HTR-8/SVneo (cell line): ENCODE measurements at places on chromosomes 11 and 22.
A peak's percentile ranks its signal among the peaks of the same experiment; 100 is the strongest.

- DNase-seq: no peak
Measured at GRCh38 chr22:48887394-48888332, 940.0 kb downstream of the BRD1 start.

DNA sequence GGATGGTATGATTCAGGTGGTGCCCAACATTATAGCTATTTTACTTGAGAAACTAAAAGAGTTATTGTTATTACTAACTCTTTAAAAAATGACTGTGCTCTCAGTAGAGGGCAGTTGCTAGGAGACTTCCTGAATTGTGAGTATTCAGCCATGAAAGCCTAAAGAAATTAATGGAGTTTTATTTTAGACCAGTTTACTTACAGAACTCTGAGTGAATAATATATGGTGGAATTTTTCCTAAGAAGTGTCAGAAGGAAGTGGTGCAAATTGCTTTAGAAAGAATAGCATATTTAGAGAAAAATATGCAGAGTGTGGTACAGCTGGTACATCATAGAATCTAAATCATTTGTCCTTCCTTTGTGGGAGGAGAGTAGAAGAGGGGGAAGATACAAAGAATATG lies 689.9 kb upstream of the CCDC90B start:
- DNase-seq: no peak

GRCh38 chr22:23715806-23716375 lies 25.1 kb downstream of the RGL4 start:
- no peak for DNase-seq

GRCh38 chr11:46692450-46692849 lies 8.0 kb downstream of the ARHGAP1 start:
- no peak for DNase-seq

DNA sequence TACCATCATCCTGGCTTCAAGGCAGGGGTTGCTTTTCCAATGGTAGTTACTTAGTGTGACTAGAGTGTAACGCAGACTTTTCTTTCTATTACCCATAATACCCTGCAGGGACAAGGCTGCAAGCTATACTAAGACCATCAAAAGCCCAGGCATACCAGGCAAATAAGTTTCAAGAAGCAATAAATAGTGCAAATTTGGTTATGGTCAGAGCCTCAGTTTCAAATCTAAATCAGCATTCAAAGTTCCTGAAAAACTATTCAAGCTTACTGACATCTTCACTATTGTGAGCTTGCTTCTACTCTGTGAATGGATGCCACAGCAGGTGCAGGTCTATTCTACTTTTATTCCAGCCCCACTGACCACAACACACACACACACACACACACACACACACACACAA lies 2.5 kb upstream of the HBB start:
- no peak for DNase-seq

DNA sequence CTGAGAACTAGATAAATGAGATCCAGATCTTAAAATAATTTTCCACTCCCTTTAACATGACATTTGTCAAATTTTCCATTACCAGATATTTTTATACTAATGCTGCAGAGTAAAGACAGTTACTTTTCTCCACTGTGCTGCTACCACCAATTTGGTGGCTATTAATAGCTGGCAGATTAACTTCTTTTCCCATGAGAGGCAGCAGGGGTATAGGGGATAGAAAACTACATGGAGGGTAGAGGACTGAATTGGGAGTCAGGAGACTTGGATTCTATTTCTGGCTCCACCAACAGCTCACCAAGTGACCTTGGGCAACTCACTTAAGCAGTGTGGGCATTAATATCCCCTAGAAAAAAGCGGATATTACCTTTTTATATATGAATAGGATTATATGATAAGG lies 69.2 kb downstream of the KIF18A start:
- no peak for DNase-seq

DNA sequence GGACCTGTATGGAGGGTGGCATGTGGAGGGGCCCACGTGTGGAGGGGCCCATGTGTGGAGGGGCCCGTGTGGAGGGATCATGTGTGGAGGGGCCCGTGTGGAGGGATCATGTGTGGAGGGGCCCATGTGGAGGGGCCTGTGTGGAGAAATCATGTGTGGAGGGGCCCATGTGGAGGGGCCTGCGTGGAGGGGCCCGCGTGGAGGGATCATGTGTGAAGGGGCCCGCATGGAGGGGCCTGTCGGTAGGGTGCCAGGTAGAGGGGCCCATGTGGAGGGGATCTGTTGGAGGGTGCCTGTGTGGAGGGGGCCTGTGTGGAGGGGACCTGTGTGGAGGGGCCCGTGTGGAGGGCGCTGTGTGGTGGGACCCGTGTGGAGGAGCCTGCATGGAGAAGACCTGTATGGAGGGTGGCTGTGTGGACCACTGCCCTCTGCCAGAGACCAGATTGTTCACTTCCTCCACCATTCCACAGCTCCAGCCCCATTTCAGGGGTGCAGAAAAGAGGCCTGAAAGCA lies 47.0 kb downstream of the IGLL5 start:
- DNase-seq: no peak

- no peak for DNase-seq
Measured at GRCh38 chr11:35218956-35219355, 80.0 kb downstream of the CD44 start.

GRCh38 chr11:69651834-69652620 lies 11.1 kb downstream of the CCND1 start:
- DNase-seq: no peak

GRCh38 chr11:88295028-88295427 lies 42.5 kb downstream of the CTSC start:
- no peak for DNase-seq

DNA sequence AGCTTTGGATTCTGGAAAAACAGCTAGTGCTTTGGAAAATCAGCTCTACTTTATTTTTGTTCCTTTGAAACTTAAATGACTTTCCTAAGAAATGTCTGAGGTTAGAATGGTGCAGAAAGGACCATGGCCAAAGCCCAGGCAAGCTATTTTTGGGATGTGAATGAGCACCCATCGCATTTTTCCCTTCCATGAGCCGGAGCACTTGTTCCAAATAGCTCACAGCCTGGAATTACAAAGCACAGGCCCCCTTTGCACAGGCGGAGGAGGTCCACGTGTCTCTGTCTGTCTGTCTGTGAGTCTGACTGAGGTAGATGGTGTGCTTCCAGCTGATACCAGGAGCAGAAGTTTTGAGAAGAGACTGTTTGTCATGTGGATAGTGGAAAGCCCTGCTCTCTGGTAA lies 50.7 kb downstream of the MICAL2 start:
- DNase-seq: no peak

DNA sequence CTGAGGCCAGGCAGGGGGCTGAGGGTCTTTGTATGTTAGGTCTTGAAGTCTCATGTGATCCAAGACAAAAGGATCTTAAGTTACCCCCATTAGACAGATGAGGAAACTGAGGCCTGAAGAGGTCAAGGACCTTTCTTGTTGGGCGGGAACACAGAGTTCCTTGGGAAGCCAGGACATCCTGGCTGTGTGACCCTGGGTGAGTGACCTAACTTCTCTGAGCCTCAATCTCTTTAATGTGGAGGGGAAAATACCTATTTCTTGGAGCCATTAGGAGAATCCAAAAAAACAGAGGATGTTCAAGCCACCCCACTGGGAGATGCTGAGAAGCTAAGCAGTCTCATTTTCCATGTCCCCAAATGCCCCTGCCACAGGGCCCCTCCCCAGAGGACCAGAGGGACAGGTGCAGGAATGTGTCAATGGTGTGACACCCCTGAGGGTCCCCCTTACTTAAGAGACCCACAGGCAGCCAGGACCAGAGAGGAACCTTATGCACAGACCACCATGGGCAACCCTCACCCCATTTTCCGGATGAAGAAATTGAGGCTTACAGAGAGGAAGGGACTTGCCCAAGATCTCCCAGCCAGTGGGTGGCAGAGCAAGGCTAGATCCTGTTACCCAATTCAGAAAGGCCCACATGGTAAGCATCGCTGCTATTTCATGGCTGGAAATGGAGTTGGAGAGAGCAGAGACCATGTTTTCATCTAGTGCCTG lies 8.0 kb downstream of the RAC2 start:
- no peak for DNase-seq

GRCh38 chr22:41028841-41029240 lies 63.6 kb upstream of the EP300 start:
- peak; percentile 62 for DNase-seq

DNA sequence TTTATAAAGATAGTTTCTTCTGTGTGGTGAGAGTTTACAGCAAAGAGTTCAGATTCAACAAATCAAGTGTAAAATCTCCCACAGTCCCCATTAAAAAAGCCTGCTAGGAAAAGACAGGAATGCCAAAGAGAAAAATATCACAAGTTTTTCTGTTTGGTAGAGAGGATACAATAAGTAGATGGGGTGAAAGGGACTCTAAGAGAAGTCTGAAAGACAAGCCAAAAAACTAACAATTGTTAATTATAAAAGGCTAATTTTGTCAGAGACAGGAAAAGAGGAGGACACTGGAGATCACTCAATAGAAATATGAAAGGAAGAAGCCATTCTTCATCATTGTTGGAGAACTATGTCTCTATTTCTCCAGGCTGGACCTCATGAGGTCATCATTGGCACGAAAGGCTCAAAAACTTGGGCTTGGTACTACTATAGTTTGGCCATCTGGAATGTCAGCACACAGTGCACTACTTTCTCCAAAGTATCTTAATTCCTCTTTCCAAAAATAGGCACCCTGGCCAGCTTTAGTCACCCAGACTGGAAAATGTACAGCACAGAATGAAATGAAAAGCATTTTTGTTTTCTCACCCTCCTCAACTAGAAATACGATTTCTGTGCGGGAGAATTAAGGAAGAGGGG lies 531 bp upstream of the SOX6 start:
- DNase-seq: no peak

- DNase-seq: no peak
Measured at GRCh38 chr11:79139900-79140299, 300.9 kb downstream of the TENM4 start.

- DNase-seq: no peak
Measured at GRCh38 chr22:48045369-48045768, 1282.9 kb downstream of the TBC1D22A start.

DNA sequence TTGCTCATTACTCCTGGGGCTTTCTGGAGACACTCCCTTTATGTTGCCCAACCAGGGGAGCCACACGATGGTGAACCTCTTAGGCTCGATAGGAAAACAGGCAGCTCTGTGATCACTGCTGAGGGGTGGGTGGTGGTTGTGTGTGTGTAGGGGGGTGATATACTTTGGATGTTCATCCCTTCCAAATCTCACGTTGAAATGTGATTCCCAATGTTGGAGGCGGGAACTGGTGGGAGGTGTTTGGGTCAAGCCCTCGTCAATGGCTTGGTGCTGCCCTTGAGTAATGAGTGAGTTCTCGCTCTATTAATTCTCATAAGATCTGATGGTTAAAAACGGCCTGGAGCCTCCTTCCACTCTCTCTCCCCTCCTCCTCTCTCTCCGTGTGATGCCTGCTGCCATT lies 204.0 kb upstream of the B3GAT1 start:
- DNase-seq: no peak

- DNase-seq: no peak
Measured at GRCh38 chr22:19042285-19043120, 79.7 kb downstream of the DGCR2 start.

- no peak for DNase-seq
Measured at GRCh38 chr11:17538731-17539130, 5.5 kb downstream of the USH1C start.

- no peak for DNase-seq
Measured at GRCh38 chr11:102396708-102397563, 49.9 kb downstream of the BIRC2 start.

GRCh38 chr11:78039919-78040671 lies 17.0 kb upstream of the KCTD14 start:
- peak; percentile 90 for DNase-seq

GRCh38 chr11:41947392-41947791 lies 487.9 kb upstream of the LRRC4C start:
- DNase-seq: no peak

DNA sequence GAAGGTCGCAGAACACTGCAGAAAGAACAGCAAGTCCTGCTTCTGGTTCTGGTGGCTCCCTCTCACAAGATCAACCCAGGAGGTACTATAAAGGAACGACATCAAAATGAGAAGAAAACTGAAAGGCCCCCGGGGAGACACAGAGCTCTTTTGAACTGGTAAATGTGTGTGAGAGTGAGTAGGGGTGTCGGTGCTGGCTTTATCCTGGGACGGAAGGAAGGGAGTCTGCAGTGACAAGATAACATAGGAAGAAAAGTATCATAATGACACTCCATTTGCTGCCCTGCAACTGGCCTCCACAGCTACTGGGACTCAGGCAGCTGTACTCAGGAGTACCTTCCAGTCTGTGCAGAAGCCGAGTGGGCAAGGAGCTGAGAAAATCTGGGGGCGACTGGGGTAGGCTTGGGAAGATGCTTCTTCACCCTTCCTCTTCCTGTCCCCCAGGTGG lies 60.9 kb downstream of the ENTHD1 start:
- DNase-seq: no peak

DNA sequence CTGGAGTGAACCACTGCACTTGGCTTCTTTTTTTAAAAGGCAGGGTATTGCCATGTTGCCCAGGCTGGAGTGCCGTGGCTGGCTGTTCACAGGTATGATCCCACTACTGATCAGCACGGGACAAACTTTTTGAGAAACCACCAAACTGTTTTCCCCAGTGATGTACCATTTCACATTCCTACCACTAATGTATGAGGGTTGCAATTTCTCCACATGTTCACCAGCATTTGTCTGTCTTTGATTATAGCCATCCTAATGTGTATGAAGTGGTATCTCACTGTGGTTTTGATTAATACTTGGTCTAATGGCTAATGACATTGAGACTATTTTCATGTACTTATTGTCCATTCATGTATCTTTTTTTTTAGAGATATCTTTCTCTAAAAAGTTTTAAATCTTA lies 41.5 kb upstream of the EP300 start:
- DNase-seq: no peak

- DNase-seq: peak; percentile 64
Measured at GRCh38 chr11:469684-470560, 19.8 kb downstream of the PTDSS2 start.

DNA sequence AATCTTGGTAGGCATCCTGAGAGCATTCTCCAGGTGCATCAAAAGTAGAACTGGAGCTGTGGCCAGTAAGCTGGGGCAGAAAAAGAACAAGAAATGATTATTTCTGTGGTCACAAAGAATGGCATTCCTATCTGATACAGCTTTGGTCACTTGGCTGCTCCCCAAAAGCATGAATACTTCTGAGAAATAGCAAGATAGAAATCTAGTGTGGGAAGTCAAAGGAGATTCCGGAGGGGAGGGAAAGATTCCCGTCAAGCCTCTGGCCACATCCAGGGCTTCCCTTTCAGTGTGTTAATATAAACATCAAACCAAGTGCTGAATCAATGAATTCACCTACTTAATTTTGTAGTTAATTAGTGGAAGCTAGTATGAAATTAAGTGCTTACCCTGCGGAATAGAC lies 1185.4 kb downstream of the LRRC4C start:
- DNase-seq: peak; percentile 26

- DNase-seq: no peak
Measured at GRCh38 chr11:67450796-67451657, 1.5 kb downstream of the GPR152 start.

DNA sequence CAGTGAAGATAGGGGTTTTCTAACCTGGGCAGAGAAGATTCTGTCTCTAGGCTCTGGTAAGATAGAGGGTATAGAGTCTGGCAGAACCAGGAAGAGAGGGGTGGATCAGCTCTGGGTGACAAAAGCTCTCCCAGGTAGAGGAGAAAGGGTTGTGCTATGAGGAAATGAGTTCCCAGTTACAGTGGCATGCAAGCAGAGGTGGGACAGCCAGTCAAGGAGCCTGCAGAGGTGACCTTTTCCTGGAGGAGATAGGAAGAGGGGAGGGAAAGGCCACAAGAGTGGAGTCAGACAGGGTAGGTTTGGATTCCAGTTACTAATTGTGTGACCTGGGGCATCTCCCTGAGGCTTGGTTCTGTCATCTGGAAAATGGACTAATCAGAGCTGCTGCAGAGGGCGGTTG lies 3.4 kb upstream of the CAPN5 start:
- DNase-seq: no peak
